ENCODE measurements at places on chromosomes 4 and X.
A peak's percentile ranks its signal among the peaks of the same experiment; 100 is the strongest.

DNA sequence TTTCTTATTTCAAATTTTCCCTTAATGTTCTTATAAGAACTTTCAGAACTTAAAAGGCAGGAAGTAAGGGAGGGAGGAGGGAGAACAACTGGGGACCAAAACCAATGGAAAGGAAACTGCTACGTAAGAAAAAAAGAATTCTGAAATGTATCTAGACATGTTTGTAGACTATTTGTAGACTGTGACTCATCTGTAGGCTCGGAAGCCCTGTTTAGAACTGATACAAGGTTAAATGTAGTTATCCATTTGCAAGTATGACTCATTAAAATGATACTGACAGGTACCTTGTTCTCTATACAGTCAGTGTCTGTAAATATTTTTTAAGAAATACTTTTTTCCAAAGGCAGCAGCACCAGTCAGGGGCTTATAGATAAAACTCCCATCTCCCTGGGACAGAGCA lies 202.0 kb downstream of the DHX15 start:
- no peaks in the 10 kb centered on the region for H3K4me1 ChIP-seq
- DNase-seq, result no peak
- no peak overlapping the region for H3K27ac ChIP-seq
- no peaks in the 10 kb centered on the region for H3K36me3 ChIP-seq
- no peak overlapping the region for H3K4me3 ChIP-seq

DNA sequence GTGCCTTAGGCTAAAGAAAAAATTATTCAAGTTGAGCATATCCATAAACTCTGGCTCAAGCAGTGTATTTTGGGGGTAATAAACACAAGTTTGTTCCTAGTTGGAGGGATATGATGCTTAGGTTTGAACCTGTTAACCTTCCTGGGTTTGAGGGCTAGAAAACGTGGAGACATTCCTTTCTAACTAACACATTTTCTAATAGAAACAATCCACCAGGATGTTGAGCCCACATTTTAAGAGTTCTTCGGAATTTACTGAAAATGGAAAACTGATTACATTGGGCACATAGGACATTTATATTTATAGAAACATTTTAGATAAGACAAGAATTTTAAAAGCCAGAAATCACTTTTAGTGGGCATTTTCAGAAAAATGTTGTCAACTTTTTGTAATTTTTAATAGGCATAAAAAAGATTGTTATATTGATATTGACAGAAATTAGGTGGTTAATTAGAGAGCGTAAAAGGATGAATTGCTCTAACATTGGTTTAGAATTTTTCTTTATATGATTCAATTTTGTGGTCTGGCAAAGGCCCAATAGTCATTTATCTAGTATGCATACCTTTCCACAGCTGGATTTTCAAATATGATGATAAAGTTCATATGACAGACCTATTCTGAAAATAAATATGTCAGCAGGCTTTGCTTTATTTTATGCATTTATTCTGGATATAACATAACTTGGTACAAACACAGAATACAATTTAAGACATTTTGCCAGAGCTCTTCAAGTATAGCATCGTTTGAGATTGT lies 49.2 kb downstream of the CEP44 start:
- H3K4me3 ChIP-seq, result no peak overlapping the region
- no peaks in the 10 kb centered on the region for H3K36me3 ChIP-seq
- no peaks in the 10 kb centered on the region for H3K27me3 ChIP-seq
- no peaks in the 10 kb centered on the region for H3K4me1 ChIP-seq
- DNase-seq, result no peak
- H3K27ac ChIP-seq, result no peak overlapping the region

- H3K4me3 ChIP-seq, result no peak overlapping the region
- H3K36me3 ChIP-seq, result no peaks in the 10 kb centered on the region
- H3K4me1 ChIP-seq, result no peaks in the 10 kb centered on the region
Observed at GRCh38 chr4:15601862-15602261, 53.3 kb downstream of the FBXL5 start.

GRCh38 chrX:145532176-145532780 lies 285.0 kb downstream of the SPANXN1 start:
- no peak for DNase-seq
- H3K27ac ChIP-seq, result no peak overlapping the region
- H3K36me3 ChIP-seq, result no peaks in the 10 kb centered on the region
- H3K4me1 ChIP-seq, result no peaks in the 10 kb centered on the region

DNA sequence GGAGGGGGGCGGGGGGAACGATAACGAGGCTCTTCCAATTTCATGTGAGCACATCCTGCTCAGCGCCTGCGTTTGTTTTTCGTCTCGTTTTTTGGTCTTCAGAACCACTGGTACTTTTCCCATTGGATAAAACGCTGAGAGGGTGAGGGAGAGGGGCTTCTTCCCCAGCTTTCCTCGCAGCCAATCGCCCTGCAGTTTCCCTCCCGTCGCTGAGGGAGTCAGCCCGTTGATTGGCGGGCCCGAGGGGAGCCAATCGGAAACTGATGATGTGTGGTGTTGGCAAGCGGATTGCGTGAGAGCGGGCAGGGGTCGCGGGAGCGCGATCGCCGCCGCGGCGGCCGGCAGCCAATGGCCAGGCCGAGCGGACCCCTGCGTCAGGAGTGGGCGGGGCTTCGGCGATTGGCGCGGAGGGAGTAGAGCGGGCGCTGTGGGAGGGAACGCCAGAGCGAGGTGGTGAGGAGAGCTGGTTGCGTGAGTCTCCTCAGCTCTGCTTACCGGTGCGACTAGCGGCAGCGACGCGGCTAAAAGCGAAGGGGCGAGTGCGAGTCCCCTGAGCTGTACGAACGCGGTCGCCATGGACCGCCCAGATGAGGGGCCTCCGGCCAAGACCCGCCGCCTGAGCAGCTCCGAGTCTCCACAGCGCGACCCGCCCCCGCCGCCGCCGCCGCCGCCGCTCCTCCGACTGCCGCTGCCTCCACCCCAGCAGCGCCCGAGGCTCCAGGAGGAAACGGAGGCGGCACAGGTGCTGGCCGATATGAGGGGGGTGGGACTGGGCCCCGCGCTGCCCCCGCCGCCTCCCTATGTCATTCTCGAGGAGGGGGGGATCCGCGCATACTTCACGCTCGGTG lies at the start of gene TSPYL2:
TSPYL2 (plus strand) TSS at position 443 of the 848 bp plus-strand sequence; CDS start at position 575, 132 bp downstream.
- H3K36me3 ChIP-seq, result peaks cover 3% of the 10 kb centered on the region
- H3K4me3 ChIP-seq, result peak within 1 kb of the TSS; percentile 68
- no peaks in the 10 kb centered on the region for H3K4me1 ChIP-seq
- peak within 1 kb of the TSS; percentile 66 for H3K27ac ChIP-seq
- peak; percentile 98 for DNase-seq

Data from mesendoderm (in vitro differentiated cells).